ENCODE measurements at places on chromosomes 11 and 22.

- no peak for DNase-seq
Measured at GRCh38 chr22:23380230-23380573, 199.9 kb downstream of the IGLL1 start.

GRCh38 chr11:78795621-78796261, 221.1 kb upstream of the NARS2 start:
- DNase-seq = no peak

DNA sequence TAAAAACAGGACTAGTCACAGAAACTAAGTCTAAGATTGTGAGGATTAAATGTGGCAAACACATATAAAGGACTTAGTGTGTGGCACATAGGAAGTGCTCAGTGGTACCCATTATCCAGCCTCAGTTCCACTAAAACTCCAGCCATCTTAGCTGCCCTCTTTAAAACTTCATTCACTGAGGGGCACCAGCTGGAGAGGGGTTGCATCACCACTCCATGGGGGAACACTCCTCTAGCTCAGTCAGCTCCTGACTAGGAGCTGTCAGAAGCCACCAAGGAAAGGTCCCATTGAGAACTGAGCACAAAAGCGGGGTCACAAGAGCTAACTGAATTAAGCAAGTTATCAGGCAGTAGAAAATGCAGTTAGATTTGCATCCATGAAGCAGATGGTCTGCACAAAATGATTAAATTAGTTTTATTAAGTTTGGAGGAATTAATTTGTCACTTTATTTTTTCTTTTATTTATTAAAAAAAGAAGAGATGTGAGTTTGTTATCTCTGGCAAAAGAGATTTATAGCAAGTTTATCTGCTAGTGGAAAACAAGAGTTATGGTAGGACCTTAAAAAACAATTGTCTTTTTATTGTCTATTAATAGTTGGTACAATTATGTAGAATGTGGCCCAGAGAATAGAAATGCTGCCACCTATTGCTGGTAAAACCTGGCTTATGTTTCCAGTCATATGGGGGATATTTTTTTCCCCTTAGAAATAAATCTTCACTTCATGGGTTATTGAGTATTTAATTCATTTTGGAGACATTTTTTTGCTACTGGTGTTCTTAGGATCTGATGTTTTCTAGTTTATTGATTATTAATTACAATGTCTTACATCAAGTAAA, 95.7 kb downstream of the NAV2 start:
- no peak for DNase-seq

- DNase-seq = no peak
Measured at GRCh38 chr11:44617671-44618461, 52.4 kb downstream of the CD82 start.

- no peak for DNase-seq
Measured at GRCh38 chr11:43872995-43873394, 7.6 kb upstream of the ALKBH3 start.

- no peak for DNase-seq
Measured at GRCh38 chr11:36354221-36355003, 58.3 kb downstream of the PRR5L start.

DNA sequence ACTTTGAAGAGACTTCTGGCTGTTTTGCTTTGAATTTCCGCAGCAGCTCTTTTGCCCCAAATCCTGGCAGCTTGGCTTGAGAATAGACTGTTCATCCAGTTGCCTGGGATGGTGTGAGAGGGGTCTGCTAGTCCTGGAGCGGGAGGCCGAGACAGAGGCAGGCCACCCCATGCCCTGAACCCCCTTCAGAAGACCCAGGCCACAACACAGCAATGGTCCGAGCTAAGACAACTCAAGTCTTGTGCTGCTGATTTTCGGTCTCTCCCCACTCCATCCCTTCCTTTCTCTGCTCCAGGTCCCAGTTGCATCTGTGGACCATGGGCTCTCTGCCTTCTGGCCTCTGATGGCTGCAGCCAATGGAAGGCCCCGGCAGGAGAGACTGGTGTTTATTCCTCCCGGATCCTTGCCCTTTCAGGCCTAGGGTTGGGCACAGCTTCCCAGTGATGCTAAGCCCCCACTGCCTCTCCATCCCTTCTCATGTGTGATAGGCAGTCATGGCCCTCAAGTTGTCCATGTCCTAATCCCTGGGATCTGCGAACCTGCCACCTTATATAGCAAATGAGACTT, 31.9 kb upstream of the TP53I11 start:
- no peak for DNase-seq

GRCh38 chr11:67464411-67465188, 4.5 kb downstream of the TMEM134 start:
- DNase-seq = peak; percentile 91

Data from T-helper 9 cell (primary cell).